ENCODE measurements at places on chromosomes 12 and 14. TPM values are rescaled to one million over a fixed set of nuclear protein-coding genes. Genes with fewer than 3 reads are reported as not detected.

DNA sequence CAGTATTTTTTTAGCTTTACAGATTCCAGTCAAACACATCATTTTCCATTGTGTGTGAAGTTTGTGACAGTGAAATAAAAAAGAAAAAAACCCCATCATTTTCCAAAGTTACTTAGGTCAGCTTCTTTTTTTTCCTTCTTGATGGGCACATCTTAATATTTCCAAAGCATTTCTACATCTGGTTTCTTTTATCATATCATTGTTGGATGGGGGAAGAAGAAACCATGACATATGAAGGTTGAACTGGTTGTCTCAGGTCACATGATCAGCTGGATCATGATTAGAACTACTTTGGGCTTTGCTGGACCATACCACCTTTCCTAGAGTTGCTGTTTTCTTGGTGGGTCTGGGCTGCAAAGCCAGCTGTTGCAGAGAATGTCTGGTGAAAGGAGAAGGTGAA, 59.8 kb downstream of the FOS start:
- no peak for DNase-seq

DNA sequence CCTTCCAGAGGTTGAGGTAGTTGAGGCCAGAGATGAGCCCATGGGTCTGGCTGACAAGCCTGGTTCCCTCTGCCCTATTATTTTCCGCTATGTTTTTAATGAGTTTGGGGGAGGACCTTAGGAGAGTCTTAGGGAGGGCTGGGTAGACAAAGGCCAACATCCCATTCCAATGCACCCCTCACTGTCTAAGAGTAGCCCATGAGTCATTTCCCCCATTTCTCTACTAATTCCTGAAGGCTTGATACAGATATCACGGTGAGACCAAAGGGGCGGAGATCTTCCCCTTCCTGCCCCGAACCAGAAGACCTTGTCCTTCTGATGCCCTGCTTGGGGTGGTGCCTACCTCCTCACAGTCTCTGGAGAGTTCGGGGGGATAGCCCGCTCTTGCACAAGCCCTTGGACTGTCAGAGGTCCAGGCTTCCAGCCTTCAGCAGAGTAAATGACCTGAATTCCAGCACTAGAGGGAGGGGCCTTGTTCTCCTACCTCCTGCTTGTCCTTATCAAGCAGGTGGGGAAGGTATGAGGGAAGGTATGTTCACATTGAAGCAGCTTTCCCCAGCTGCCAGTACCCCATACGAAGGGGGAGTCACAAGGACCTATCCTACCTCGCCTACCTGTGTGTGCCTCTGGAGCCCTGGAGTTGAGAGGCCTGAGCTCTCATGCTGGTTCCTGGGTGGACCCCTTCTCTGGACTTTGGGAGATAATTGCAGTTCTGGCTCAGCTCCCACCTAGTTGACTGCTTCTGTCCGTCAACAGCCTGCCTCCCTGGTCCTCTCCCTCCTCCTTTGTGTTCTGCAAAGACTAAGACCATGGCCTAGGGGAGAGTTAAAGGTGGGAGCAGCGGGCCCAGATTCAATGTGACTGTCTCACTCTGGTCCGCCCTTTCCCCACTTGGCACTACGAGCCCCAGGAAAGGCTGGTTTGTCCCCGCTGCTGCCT, 3.7 kb downstream of the PSMB11 start:
- no peak for DNase-seq

DNA sequence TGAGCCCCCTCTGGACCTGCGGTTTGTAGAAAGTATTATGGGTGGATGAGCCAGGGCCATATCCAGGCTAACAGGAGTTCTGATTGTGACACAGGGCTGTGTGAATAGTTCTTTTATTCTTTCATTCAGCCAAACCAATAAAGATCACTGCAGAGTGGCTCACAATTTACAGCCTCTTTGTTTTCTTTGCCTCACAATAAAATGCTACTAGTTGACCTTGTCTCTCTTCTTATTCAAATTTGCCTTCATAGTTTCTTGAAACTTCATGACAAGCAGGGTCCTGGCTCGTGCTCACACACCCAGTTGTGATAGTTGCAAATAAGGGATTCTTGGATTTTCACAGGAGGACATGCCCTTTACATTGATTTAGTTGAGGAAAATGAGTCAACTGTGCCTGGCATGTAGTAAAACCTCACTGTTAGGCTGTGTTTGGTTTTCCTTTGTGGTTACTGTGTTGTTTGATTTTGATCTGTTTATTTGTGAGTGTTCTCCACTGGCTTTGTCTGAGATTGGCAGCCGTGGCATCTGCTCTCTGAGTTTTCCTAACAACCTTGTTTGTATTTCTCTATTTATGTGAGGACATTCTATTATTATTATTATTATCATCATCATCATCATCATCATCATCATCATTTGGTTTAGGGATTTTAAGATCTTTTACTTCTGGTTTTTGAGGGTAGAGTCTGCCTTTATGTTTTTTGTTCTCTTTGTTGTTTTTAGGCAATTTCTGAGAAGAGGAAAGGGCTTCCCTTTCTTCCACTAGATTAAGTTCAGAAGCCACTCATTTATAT, 2.7 kb upstream of the KRT6B start:
- no peak for DNase-seq

The OLR1 gene
- not detected for total RNA-seq
